Fibroblast of skin of left quadriceps (primary cell): ENCODE measurements at places on chromosomes 7 and 10.
A peak's percentile ranks its signal among the peaks of the same experiment; 100 is the strongest.

DNA sequence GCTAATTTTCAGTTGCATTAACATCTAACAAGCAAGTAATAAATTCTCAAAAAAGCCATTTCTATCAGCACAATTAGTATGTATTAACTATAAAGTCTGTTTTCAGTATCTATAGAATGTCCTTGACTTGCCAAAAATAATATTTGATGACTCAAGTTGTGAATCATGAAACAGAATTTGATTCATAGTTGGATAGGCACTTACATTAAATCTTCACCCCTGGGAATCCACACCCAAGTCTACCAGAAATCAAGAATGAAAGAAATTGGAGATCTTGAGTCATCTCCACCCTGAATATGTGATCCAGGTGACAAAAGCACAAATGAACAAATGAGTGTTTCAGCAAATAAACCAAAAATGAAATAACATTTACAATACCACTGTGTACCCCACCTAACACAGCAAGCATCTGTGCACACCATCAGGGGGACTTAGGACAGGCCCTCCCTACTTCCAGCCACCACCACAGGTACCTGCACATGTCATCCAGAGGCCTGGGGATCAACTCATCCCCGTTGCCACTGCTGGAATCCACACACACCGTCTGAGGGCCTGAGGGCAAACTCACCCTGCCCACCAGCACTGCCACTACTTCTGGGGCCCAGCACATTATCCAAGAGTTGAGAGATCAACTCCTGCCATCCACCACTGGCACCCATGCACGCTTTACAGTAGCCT, 160.1 kb downstream of the MTERF1 start:
- peak; percentile 58 for DNase-seq

DNA sequence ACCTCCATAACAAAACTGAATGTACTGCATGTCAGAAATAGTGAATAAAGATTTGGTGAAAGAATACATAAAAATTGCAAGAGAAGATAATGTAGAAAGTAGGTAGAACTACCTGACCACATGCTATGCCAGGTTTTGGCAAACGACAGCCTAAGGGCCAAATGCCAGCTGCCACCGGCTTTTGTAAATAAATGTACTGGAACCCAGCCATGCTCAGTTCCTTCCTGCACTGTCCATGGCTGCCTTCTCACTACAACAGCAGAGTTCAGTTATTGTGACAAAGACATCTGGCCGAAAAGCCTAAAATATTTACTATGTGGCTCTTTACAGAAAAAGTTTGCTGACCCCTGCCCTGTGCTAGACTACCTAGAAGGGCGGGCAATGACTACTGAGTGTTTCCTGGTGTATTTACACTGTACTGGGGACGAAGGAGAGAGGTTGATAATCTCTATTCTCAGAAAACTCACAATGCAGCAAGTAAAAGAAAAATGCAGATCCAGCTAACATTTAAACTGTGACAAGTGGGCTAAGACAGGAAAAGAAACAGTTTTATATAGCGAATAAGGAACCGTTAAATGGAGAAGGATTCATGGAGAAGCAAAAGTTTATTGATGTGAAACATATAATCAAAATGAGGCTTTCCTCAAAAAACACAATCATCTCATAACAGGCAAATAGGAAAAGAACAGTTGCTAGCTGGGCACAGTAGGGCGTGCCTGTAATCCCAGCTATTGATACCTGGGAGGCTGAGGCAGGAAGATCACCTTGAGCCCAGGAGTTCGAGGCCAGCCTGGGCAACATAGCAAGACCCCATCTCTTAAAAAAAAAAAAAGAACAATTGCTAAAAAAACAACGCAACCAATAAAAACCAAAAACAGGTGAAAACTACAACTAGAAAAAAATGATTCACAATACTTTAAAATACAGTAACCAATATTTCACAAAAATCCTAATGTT, 13.7 kb downstream of the KIN start:
- no peak for DNase-seq

- peak; percentile 93 for DNase-seq
Measured at GRCh38 chr7:29285444-29285793, 90.8 kb downstream of the CHN2 start.

DNA sequence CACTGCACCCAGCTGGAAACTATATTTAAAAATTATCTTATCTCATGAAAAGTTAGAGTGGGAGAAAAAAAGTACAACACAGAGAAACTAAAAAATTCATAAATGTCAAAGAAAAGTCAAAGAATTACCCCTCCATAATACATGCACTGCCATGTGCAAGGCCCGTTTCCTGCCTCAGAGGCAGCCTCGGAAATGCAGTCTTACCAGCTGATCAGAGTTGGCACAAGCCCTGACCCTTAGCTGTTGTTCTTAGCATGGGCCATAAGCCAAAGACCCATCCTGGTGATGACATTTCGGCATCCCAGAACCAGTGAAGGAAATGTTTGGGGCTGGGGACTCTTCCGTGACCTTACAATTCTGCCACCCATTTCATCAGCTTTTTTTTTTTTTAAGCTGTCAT, 21.6 kb downstream of the RBM48 start:
- no peak for DNase-seq
